ENCODE measurements at places on chromosomes 5 and 9.

DNA sequence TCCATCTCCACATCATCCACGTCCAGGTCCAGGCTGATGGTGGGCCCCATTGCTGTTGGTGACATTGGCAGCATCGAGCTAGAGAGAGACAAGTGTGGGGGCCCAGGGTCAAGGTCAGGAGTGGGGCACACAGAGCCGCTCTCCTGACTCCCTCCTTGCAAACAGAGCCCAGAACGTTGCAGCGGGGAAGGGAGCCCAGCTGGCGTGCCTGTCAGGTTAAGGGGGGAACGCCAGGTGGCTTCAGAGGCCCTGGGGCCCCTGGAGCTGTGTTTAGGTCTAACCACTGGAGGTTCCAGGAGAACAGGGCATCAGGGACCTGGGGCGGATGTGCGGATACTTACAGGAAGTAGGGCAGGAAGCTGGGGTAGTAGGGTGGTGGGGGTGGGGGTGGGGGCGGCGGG lies 7.5 kb downstream of the RNF44 start:
- no peak for DNase-seq

- DNase-seq: no peak
These were observed 10.0 kb upstream of the ZNF131 start for GRCh38 chr5:43110606-43111170.

DNA sequence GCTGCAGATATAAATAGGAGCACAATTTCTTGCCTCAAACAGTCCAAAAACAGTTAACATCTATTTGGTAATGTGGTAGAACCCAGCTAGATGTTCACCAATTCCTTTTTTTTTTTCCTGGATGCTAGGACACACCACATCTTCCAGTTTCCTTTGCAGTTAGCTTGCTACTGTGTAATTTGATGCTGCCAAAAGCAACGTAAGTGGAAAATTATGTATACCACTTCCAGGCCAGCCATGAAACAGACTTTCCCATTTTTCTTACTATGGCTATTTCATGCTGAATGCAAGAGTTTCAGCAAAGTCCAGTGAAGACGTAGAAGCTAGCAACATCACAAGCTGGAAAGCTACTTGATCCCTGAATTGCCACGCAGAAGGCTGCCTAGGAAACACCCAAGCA lies 667.2 kb downstream of the TLE1 start:
- no peak for DNase-seq

DNA sequence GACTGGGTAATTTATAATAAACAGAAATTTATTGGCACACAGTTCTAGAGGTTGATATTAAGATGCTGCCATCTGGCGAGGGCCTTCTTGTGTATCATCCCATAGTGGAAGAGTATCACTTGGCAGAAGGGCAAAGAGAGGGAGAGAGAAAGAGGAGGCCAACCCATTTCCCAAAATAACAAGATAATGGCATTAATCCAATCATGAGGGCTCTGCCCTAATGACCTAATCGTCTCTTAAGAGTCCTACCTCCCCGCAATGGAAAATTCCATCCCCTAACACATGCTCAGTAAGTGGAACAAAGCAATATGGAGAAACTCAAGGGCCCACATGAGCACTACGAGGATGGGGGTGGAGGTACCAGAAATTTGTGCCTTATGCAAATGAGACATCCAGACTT lies 17.6 kb upstream of the VDAC1 start:
- no peak for DNase-seq
